ENCODE measurements at places on chromosomes 2 and 18.

DNA sequence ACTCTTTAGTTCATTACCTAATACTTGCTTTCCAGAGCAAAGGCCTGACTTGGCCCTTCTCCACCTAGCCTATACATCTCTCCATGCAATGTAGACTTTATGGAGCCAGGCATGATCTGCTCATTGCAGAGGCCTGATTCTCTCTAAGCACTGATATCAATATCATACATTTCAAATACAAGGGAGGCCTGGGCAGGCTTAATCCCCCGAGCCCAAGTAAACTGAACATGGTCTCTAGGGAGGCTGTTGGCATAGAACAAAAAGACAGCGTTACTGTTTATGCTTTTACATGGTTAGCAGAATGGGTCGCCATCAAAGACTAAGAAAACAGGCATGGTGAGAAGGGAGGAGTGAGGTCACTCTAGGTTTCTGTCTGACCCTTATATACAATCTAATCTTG lies 695.1 kb downstream of the ZEB2 start:
- DNase-seq, result no peak

- DNase-seq, result no peak
These were observed 149.8 kb downstream of the ACTR3 start for GRCh38 chr2:114039677-114040076.

GRCh38 chr18:38900031-38900430 lies 1334.4 kb upstream of the CELF4 start:
- no peak for DNase-seq

GRCh38 chr18:57018845-57019244 lies 128.0 kb upstream of the BOD1L2 start:
- no peak for DNase-seq

DNA sequence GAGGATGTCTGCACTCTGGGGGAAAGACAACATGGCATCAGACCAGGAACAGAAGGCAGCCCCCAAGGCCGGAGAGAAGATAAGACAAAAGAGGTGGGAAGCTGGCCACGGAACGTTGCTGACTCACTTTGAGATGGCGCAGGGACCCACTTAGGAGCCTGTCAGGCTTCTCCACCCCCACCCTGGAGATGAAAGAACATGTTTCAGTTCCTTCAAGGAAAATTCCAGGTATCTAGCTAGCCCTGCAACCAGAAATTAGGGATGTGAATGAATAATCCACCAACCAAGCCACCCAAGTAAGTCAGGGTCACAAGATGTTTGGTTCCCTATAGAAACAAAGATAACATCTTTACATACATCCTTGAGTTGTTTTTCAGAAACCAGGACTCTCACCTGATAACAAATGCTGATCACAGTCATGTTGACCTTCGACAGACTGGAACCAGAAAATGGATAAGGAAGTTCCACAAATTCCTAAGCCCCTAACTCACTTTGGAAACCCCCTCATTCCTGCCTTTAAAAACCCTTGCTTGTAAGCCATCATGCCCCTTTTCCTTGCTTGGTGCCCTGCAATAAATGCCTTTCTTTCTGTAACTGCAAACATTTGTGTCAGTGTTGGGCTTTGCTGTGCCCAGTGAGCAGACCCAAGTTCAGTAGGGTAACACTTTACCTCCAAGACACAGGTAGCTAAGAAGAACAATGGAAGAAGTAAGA lies 31.9 kb downstream of the PSTPIP2 start:
- DNase-seq, result no peak

DNA sequence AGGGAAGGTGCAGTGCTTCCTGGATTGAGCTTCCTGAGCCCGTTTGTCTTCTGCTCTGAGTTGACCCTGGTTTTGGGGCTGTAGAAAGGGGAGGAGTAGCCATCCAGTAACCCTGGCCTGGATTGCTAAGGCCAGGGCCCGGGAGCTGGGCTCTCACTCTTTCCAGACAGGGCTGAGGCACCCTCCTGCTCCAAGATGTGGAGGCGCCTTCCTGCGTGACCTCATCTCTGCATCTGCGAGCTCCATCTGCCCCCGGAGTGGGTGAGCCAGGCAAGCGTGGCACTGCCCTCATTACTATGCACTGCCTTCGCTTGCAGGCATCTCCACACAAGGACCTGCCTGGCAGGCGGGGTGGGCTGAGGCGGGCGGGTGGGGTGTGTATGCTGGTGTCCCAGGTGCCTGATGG lies 58.0 kb downstream of the RAB31 start:
- no peak for DNase-seq

GRCh38 chr2:235230821-235231601 lies 262.8 kb upstream of the AGAP1 start:
- no peak for DNase-seq

- no peak for DNase-seq
These were observed 173.3 kb upstream of the PIEZO2 start for GRCh38 chr18:11322716-11323115.

GRCh38 chr18:50651334-50651733 lies 91.4 kb downstream of the MAPK4 start:
- no peak for DNase-seq

- no peak for DNase-seq
These were observed 64.9 kb downstream of the KLHL29 start for GRCh38 chr2:23449831-23450331.

GRCh38 chr18:1806884-1807615 lies 764.3 kb downstream of the METTL4 start:
- no peak for DNase-seq

DNA sequence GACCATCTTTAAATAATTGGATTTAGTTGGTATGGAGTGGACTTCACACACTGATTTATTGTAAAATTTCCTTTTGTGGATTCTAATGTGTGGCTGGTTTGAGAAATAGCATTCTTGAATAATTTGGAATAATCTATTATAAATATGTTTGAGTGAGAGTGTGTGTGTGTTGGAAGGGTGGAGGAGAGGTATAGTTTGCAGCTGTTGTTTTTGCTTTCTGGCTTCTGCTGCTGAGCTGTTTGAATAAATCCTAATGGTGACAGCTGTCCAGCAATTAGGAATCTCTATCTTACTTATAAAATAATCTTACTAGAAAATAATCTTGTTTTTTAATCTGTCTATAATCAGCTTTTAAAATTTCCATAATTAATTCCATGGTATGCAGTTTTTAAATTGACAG lies 1283.0 kb upstream of the CDH2 start:
- no peak for DNase-seq

GRCh38 chr18:78975699-78976335 lies 3.8 kb upstream of the SALL3 start:
- no peak for DNase-seq

DNA sequence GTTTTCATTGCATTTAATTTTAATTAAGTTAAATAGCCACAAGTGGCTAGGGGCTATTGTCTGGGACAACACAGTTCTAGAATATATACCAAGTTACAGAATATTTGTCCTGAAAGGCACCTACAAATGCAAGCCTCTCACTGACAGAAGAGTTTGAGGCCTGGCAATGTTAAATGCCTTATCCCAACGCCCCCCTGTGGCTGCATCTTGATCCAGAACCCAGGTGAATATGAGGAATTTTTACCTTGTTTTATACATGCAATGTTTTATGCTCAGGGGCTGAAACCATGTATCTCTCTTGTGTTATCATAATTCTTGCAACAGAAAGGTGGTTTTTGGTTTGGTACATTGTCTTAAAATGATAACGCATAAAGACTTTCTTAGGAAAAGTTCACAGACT lies 71.8 kb upstream of the SEC11C start:
- DNase-seq, result no peak

- no peak for DNase-seq
These were observed 79.7 kb downstream of the AGAP1 start for GRCh38 chr2:235573331-235574221.

DNA sequence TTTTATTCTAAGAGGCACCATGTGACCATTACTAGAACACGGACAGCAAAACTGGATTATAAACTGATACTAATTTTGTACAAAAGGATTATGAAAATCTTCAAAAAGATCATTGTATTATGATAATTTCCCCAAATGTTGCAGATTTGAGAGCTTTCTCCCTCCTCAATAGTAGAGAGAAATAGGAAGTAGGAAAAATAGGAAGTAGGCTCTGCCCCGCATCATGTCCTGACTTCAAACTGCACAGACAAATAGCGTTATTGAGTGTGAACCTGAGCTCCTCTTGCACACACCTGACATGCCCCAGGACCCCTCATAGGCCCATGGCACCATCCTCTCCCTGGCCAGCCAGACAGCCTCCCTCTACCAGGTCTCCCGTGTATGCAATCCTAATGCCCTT lies 25.4 kb downstream of the CHRNA1 start:
- DNase-seq, result no peak

- DNase-seq, result no peak
These were observed 27.7 kb downstream of the ADRA2B start for GRCh38 chr2:96088340-96089335.

DNA sequence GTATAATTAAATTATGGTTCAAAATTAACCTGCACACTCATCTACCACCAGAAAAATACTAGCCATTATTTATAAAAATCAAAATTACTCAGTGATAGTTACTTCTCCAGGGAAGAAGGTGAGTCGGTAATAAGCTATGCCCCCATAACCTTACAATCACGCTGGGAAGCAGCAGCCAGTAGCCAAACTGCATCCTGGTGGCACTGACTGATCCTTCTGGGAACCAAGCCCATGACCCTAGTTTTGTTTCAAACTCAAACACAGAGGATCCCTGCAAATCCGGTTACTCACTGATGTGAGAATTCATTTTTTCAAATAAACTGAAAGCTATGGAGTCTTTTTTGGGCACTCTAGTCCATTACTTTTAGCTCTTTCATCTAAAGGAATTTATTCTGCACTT lies 88.2 kb upstream of the VWC2L start:
- no peak for DNase-seq

DNA sequence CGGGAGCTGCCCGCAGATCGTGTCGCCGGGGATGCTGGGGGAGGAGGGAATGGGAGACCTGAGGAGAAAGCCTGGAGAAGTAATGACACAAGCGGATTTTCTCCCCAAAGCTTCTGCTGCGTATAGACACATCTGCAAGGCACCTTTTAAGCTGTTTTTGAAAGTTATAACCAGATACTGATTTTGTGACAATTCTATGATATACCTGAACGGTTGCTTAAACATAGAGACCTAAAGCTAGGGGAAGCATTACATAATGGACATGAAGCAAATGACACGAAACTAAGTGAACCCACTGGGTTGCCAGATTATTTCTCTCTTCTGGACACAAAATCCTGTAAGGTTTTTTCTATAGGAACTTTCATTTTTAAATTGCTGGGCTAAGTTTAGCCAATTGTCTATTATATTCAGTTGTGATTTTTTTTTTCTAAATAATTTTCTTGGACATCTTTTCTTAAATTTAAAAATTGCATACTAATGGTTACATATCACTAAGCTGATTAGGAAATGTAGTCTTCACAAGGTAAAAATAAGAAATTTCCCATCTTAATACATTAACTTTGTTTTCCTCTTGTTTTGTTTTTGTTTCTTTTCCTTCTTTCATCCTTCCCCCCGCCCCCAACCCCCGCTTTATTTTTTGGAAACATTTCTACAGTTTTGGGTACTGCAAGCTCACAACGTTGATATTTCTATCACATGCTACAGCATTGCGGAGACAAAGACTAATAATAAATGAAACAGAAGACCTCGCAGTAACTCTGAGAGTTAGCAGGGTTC lies 1.3 kb downstream of the OSBPL6 start:
- no peak for DNase-seq

- no peak for DNase-seq
These were observed 40.5 kb upstream of the REL start for GRCh38 chr2:60840880-60841279.

DNA sequence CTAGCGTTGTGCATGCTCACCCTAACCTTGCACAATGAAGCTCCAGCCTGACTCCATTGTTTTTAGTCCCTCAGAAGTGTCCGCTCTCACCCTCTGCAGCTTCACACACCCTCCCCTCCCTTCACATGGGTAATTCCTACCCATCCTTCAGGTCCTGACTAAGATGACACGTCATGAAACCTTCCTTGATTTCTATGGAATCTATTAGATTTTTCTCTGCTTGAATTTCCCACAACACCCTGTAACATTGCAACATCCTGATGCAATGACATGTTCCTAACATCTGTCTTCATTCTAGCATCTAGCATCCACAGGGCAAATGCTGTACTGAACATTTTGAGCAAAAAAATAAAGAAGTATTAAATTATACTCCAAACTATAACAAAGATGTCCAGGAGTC lies 77.0 kb upstream of the PID1 start:
- no peak for DNase-seq

GRCh38 chr2:61671561-61672315 lies 133.6 kb upstream of the XPO1 start:
- no peak for DNase-seq

GRCh38 chr18:42184685-42185477 lies 229.8 kb downstream of the PIK3C3 start:
- DNase-seq, result no peak

DNA sequence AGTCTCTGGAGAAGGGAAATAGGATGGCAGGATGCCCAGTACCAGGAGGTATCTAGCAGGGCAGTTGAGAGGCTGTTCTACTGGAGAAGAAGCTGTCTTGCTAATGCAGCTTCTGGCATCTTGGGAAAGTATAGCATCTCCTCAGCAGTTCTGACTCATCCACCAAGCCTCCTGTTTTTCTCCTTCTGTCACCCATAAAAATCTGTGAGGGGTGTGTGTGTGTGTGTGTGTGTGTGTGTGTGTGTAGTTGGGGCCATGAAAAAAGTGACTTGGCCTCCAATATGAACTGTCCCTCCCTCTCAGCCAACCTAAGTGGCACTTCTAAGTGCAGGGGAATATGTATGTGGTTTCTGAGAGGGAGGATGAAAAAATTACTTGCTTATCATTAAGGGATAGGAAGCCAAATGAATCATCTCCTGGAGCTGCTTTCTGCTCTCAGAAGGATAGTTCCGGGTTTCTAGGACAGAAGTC lies 83.9 kb downstream of the CBLN2 start:
- DNase-seq, result no peak

GRCh38 chr2:5569256-5569655 lies 122.9 kb upstream of the SOX11 start:
- no peak for DNase-seq

DNA sequence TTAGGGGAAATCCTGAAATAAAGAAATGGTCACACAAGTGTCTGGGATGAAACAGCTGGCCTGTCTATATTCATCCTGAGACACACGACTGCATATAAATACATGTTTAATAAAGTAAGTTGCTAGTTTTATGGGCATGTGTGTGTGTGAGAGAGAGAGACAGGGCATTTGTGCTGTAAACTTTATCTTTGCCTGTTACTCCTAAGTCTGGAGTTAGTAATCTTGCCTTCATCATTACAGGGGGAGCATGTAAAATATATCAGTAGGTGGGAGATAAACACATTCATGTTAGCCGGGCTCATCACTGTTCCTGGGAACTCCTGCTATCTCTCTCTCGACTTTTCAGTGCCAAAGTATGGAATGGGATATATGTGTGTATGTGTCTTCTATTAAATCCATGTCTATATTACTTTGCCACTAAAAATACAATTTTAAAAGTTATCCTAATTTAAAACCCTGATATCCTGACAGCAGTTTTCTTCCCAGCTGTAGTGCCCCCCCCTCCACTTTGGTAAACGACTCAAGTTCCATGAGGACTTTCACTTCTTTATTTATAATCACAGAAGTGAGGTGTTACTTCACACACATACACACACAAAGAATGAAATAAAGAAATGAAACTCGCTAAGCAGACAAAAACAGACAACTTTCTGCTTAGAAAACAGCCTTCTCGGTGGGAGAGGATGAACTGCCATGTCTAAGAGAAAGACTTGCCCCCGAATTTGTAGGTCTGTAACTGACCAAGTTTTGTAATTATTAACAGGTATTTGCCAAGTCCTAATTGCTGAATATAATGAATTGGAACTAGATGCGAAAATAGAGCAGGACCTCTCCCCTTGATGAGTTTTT lies 947 bp downstream of the ZEB2 start:
- DNase-seq, result no peak

GRCh38 chr2:240377366-240377765 lies 58.1 kb upstream of the GPC1 start:
- DNase-seq, result no peak

- no peak for DNase-seq
These were observed 828.0 kb downstream of the SLC4A3 start for GRCh38 chr2:220455351-220455990.

Measured in stimulated activated effector memory CD8-positive, alpha-beta T cell treated with anti-CD3 and anti-CD28 coated beads, Interleukin-12 subunit alpha, Interleukin-12 subunit beta, amount 100 ng/mL, for 72 hours (primary cell).